Stomach (tissue), 19 donors: ENCODE measurements at places on chromosomes 11 and 22. TPM values are rescaled to one million over a fixed set of nuclear protein-coding genes. Genes with fewer than 3 reads are reported as not detected.

- H3K27me3 ChIP-seq = no peaks in the 10 kb centered on the region
- no peaks in the 10 kb centered on the region for H3K36me3 ChIP-seq
- H3K27ac ChIP-seq = no peak overlapping the region
Observed at GRCh38 chr11:107827041-107827440, 31.5 kb downstream of the SLC35F2 start.

GRCh38 chr22:50032109-50032871 lies 19.7 kb upstream of the IL17REL start:
- DNase-seq = no peak
- H3K4me3 ChIP-seq = no peak overlapping the region
- peaks cover 15% of the 10 kb centered on the region for H3K4me1 ChIP-seq

Gene ROBO4
- total RNA-seq = 43.3 TPM

Gene SYT8
- 6.7 TPM for total RNA-seq

- H3K27me3 ChIP-seq = no peaks in the 10 kb centered on the region
- no peak overlapping the region for H3K27ac ChIP-seq
- no peak overlapping the region for H3K4me3 ChIP-seq
- DNase-seq = peak; percentile 47
- H3K4me1 ChIP-seq = no peaks in the 10 kb centered on the region
Observed at GRCh38 chr11:128802358-128802981, 64.6 kb downstream of the KCNJ1 start.

- peaks cover 20% of the 10 kb centered on the region for H3K36me3 ChIP-seq
- H3K4me1 ChIP-seq = peaks cover 73% of the 10 kb centered on the region
- H3K27me3 ChIP-seq = no peaks in the 10 kb centered on the region
- no peak for DNase-seq
Observed at GRCh38 chr11:1501421-1502167, 15.0 kb upstream of the MOB2 start.

Gene SEPTIN3
- not detected for total RNA-seq

- H3K4me1 ChIP-seq = peaks cover 23% of the 10 kb centered on the region
- DNase-seq = no peak
- no peaks in the 10 kb centered on the region for H3K36me3 ChIP-seq
- peaks cover 6% of the 10 kb centered on the region for H3K27me3 ChIP-seq
Observed at GRCh38 chr11:20616920-20617319, 17.5 kb downstream of the SLC6A5 start.

Gene DNAJB13
- total RNA-seq = not detected

GRCh38 chr11:96342014-96342960 lies 708 bp downstream of the MAML2 start:
- no peaks in the 10 kb centered on the region for H3K36me3 ChIP-seq
- H3K27me3 ChIP-seq = no peaks in the 10 kb centered on the region
- DNase-seq = no peak
- H3K27ac ChIP-seq = peak overlapping the region; percentile 85
- peaks cover 55% of the 10 kb centered on the region for H3K4me1 ChIP-seq

DNA sequence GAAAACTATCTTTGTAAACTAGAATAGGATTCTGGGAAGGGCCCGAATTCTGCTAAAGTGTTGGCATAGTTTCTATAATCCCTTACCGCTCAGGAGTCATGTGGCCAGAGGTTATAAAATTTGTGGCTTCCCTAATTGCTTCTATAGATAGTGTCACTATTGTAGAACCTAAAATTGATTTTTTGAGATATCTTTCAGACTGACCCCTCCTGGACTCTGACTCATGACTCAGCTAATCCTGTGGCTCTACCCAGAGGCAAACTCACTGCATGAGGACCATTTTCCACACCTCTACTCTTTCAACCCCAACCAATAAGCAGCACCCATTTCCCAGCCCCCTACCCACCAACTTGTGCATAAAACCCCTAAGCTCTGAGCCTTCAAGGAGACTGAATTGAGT lies 61.8 kb upstream of the PRSS23 start:
- no peak overlapping the region for H3K4me3 ChIP-seq
- peaks cover 14% of the 10 kb centered on the region for H3K4me1 ChIP-seq
- peak overlapping the region; percentile 88 for H3K27ac ChIP-seq
- no peaks in the 10 kb centered on the region for H3K36me3 ChIP-seq
- no peak for DNase-seq

DNA sequence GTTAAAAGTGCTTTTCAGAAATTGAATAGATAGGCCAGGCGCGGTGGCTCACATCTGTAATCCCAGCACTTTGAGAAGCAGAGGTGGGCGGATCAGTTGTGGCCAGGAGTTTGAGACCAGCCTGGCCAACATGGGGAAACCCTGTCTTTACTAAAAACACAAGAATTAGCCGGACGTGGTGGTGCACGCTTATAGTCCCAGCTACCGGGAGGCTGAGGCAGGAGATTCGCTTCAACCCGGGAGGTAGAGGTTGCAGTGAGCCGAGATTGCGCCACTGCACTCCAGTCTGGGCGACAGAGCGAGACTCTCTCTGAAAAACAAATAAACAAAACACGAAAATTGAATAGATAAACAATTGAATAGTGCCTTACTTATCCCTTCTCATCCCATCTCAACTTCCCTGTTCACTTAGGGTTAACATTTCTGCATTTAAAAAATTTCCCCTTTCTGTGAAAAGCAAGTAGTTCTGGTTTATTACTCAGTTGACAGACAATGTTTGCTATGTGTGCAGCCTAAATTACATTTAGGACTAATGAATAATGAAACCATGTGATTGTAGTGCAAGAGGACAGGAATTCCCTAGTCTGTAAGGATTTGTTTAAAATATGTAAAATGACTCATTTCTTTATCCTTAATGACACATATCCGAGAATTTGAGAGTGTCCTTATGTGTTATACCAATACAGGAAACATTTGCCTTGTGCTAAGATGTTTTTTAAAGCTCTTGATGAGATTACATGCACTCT lies 6.0 kb downstream of the RNF169 start:
- H3K4me1 ChIP-seq = peaks cover 26% of the 10 kb centered on the region
- peak overlapping the region; percentile 23 for H3K27ac ChIP-seq
- no peaks in the 10 kb centered on the region for H3K36me3 ChIP-seq
- no peaks in the 10 kb centered on the region for H3K27me3 ChIP-seq
- DNase-seq = peak; percentile 19
- no peak overlapping the region for H3K4me3 ChIP-seq

Gene SHANK3
- total RNA-seq = 4.8 TPM

Gene CALCA
- not detected for total RNA-seq

DNA sequence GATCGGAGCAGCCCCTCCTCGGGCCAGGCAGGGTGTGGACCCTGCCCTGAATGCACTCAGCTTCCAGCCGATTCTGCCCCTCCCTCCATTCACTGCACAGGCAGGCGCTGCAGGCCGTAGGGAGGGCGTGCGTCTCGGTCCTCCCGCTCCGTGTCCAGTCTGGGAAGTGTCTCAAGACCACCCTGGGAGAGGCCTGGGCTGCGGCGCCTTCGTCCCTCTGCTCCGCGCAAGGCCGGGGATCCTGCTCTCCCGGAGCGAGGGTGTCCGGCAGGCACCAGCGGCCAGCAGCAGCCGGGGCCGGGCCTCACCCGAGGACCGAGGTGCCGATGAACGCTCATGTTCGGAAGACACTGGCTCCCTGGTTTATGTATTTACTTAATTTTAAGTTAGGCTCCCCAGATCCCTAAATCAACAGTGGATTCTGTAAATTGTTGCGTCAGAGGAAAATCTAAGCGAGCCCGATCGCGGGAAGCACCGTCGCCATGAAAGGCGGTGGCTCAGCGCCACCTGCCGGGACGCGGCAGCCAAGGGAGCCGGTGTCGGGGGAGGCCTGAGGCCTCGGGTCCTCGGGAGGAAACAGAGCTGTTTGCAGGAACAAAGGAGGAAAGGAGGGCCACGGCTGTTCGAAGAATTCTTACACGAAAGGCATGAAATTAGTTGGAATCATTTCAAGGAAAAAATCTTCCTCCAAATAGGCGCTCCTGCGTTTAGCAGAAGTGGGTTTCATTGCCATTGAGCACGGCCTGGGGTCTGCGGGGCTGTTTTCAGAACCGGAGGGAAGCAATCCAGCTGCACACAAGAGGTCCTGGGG lies 195.3 kb downstream of the BRD1 start:
- peak; percentile 55 for DNase-seq
- H3K27ac ChIP-seq = no peak overlapping the region
- H3K4me1 ChIP-seq = peaks cover 10% of the 10 kb centered on the region
- H3K27me3 ChIP-seq = no peaks in the 10 kb centered on the region
- peak overlapping the region; percentile 49 for H3K4me3 ChIP-seq

DNA sequence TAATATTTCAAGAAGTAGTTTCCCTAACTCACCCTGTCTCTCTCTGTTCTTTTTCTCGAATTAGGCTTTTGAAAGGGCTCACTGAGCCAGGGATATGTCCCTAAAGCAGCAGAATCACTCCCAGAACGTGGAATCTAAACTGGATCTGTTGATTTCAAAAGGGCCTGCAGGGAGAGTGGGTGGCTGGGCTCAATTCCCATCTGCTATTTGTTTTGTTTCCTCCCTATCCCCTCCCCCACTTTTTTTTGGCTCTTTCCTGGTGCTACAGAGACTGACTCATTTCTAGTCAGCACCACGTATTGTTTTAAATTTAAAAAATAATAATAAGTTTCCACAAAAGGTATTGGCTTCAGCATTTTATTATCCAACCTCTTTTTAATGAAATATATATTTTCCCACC lies 961.5 kb downstream of the FAM181B start:
- no peaks in the 10 kb centered on the region for H3K4me1 ChIP-seq
- no peaks in the 10 kb centered on the region for H3K36me3 ChIP-seq
- no peak overlapping the region for H3K27ac ChIP-seq

DNA sequence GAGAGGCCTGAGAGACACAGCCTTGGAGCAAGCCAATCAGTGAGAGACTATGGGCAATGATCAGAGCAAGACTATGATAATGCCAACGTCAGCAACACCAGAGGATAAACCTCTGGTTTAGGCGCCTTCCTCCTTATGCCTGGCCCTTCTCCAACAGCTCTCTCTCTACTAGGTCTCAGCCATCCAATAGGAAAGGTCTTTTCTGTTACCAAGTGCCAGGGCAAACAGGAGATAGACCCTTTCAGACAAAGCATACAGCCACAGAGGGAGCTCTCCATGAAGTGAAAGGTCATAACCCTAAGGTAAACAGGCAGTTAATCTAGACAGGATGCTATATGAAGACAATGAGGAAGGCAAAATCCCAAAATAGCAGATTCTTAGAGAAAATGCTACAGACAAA lies 9.5 kb downstream of the STK33 start:
- no peak overlapping the region for H3K4me3 ChIP-seq
- H3K36me3 ChIP-seq = no peaks in the 10 kb centered on the region
- H3K27me3 ChIP-seq = no peaks in the 10 kb centered on the region
- no peak overlapping the region for H3K27ac ChIP-seq
- DNase-seq = no peak

DNA sequence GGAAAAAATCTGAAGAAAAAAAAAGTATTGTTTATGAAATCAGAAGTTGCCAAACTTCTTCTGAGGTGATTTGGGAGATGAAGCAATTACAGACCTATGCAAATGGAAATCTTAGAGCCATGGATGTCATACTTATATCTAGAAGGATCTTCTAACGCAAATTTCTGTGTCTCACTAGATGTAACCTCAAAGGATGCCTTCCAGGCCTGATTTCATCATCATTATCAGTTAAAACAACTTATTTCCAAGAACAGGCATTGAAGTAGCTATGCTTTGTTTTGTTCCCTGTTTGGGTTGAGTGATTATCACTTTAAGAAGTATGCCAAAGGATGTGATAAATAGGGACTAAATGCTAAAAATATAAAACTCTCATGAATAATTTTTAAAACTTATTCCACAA lies 43.9 kb upstream of the ANGPTL5 start:
- no peak overlapping the region for H3K27ac ChIP-seq
- H3K27me3 ChIP-seq = no peaks in the 10 kb centered on the region
- DNase-seq = no peak
- H3K4me1 ChIP-seq = no peaks in the 10 kb centered on the region
- no peak overlapping the region for H3K4me3 ChIP-seq
- peaks cover 4% of the 10 kb centered on the region for H3K36me3 ChIP-seq

DNA sequence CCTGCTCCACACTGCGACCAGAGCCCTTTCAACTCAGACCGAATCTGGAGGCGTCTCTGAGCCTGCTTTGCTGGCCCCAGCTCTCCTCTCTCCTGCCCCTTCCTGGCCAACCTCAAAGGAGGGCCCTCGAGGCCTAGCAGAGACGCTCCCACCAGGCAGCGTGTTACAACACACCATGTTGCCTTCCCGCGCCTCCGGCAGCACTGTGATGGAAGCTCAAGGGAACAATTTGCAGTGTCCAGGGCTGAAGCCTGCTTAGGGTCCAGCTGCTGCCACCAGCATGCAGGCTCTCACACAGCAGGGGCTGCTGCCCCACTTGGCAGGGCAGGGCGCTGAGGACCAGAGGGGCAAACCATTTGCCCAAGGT lies 18.4 kb downstream of the LINC01488 start:
- H3K27ac ChIP-seq = no peak overlapping the region
- peaks cover 23% of the 10 kb centered on the region for H3K4me1 ChIP-seq
- no peaks in the 10 kb centered on the region for H3K36me3 ChIP-seq

Gene GPHA2
- total RNA-seq = not detected

DNA sequence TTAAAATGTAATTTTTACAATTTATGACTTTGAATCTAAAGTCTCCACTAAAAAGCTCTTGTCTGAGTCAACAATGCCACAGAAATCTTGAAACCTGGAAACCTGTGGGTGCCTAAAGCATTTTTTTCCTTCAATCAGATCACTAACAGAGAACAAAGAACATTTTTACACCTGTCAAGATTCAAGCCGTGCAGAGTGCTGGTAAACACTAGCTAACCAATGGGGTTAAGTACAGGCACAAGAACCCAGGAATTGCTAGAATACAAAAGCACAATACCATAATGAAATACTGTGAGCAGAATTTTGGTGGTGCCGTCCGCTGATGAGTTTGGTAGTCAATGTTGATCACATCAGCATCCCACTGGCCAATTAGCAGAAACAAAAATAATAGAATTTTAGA lies 380.3 kb upstream of the PITPNB start:
- H3K36me3 ChIP-seq = peaks cover 3% of the 10 kb centered on the region
- H3K4me3 ChIP-seq = no peak overlapping the region
- H3K27me3 ChIP-seq = no peaks in the 10 kb centered on the region
- DNase-seq = no peak
- no peak overlapping the region for H3K27ac ChIP-seq
- peaks cover 12% of the 10 kb centered on the region for H3K4me1 ChIP-seq

- peaks cover 2% of the 10 kb centered on the region for H3K27me3 ChIP-seq
- H3K4me3 ChIP-seq = no peak overlapping the region
- DNase-seq = peak; percentile 87
- no peak overlapping the region for H3K27ac ChIP-seq
- no peaks in the 10 kb centered on the region for H3K36me3 ChIP-seq
Observed at GRCh38 chr11:68659158-68659921, 25.0 kb upstream of the GAL start.

GRCh38 chr11:120135838-120136237 lies 2.1 kb downstream of the TRIM29 start:
- no peak for DNase-seq
- peaks cover 6% of the 10 kb centered on the region for H3K4me1 ChIP-seq
- no peaks in the 10 kb centered on the region for H3K27me3 ChIP-seq
- H3K27ac ChIP-seq = no peak overlapping the region
- no peak overlapping the region for H3K4me3 ChIP-seq

Gene POU2AF3
- 3.1 TPM for total RNA-seq

DNA sequence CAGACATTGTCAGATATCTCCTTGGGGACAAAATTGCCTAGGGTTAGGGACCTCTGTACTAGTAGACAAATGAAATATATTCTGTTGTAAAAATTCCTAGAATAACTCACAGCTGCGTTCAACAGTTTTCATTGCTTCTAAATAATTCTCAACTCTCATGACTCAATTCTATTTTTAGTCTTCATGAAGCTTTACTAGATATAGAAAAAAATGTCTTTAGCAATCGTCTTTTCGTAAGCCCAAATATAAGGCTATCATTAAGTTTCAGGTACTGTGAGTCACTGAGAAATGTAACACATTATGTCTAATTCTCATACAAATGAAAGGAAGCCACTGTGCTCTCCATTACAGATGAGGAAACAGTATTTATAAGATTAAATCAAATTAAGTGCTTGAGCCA lies 6.4 kb downstream of the MMP12 start:
- H3K27me3 ChIP-seq = no peaks in the 10 kb centered on the region
- H3K4me3 ChIP-seq = no peak overlapping the region
